ENCODE measurements at places on chromosomes 16 and 17.

GRCh38 chr16:12971241-12971640, 69.8 kb downstream of the SHISA9 start:
- no peak for ATAC-seq

- ATAC-seq, result no peak
Observed at GRCh38 chr17:55629995-55630394, 92.7 kb downstream of the TMEM100 start.

GRCh38 chr16:57616241-57616640, 12.2 kb upstream of the ADGRG1 start:
- no peak for ATAC-seq

- ATAC-seq, result no peak
Observed at GRCh38 chr17:16484445-16485175, 7.4 kb downstream of the LRRC75A start.

DNA sequence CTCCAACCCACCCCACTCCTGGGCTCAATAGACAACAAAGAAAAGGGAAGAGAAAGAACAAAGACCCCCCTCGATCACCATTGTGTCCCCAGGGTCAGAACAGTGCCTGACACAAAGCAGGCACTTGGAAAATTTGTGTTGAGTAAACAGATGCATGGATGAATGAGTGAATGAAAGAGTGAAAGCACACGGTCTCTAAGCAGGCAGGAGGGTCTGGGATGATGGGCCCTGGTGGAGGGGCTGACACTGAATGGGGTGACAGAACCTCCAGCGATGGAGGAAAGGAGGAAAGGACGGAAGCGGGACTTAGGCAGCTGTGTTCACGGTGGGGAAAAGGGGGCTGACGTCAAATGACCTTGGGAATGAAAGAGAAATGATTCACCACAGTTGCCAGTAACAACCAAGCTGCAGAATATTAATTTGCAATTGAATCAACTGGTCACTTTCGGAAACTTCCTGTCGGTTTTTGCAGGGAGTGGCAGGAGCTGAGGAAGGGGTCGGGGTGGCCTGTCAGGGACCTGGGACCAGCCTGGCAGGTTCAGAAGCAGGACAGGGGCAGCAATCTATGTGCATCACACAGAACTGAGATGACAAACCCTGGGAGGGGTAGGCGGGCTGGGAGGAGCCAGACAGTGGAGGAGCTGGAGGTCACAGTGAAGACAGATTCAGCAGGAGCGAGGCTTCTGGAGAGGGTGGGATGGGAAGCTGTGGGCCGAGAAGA, 6.7 kb upstream of the GAST start:
- ATAC-seq, result peak; percentile 21

DNA sequence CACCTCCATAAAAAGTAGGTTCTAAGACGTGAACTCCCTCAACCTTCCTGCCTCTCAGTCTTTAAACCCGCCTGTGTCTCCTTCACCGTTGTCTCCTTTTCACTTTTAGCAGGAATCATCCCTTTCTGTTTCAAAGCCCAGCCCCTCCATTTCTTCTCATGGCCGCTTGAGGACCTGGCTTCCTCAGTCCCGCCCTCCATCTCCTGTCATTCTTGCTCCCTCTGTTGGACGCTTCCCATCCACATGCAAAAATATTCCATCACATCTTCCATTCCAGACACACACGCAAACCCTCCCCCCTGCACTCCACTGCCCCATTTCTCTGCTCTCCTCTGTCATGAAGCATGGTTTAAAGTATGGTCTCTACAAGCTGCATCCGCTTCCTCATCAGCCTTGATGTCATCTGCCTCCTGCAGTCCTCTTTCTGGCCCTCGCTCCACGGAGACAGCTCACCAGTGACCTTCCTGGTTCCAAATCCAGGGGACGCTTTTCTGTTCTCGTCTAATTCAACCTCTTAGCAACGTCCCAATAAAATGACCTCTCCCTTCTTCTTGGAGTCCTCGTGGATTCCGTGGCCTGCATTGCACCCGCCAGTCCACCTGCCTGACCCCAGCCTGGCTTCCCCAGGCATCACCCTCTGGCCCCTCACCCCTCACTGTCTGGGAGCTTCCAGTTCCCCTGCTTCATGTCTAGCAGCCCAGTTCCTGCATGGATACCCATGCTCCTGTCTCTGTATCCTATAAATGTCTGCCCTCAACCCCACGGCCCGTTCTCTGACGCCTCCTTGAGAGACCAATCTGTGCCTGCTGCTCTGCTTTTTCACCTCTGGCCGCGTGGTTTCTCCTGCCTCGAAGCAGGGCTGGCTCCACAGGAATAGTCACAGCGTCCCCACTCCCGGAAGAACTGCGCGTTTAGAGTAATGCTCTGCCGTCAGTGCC, 26.2 kb downstream of the ANKRD40 start:
- ATAC-seq, result no peak

GRCh38 chr17:50396261-50397110, 837 bp downstream of the LRRC59 start:
- ATAC-seq, result peak; percentile 83
